ENCODE measurements at places on chromosomes 3 and 15. TPM values are rescaled to one million over a fixed set of nuclear protein-coding genes. Genes with fewer than 3 reads are reported as not detected.

The PAQR9 gene
- not detected for polyA plus RNA-seq

The ZNF445 gene
- 4.0 TPM for polyA plus RNA-seq

- no peak for DNase-seq
These were observed 3.5 kb downstream of the NAALADL2 start for GRCh38 chr3:174862666-174863065.

GRCh38 chr3:38563886-38564270 is 67.7 kb downstream of the EXOG start:
- no peak for DNase-seq

DNA sequence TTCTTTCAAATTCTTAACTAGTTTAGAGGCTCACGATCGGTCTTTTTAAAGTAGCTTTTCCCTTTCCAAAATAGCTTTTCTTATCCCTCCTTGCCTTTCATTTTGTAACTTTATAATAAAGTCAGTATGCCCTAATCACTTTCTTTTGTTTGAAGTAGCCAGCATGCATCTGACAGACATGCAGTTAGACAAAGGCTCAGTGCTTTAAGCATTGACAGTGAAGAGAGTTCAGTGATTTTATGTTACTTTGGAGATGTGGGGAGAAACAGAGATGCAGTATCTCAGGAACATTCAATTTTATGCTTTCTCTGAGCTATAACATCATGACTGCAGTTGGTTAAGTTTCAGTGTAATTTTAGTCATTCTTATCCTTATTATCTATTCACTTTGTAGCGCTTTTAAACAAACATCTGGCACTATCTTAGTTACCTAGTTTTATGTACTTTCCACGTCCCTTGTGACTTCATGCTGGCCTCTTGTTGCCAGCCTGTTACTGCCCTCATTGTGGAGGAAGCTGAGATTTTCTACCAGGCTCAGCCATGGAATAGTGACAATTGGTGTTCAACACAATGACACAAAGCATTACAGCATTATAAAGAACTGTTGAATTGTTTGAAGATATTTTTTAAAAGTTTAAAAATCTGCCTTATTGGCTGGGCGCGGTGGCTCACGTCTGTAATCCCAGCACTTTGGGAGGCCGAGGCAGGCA is 90.3 kb downstream of the AKAP13 start:
- DNase-seq = no peak

GRCh38 chr3:179995406-179995805 is 41.3 kb downstream of the PEX5L start:
- DNase-seq = no peak
